ENCODE measurements at places on chromosomes 13 and 19.

GRCh38 chr13:98349731-98350305 is 172.7 kb upstream of the RNF113B start:
- no peak for DNase-seq

DNA sequence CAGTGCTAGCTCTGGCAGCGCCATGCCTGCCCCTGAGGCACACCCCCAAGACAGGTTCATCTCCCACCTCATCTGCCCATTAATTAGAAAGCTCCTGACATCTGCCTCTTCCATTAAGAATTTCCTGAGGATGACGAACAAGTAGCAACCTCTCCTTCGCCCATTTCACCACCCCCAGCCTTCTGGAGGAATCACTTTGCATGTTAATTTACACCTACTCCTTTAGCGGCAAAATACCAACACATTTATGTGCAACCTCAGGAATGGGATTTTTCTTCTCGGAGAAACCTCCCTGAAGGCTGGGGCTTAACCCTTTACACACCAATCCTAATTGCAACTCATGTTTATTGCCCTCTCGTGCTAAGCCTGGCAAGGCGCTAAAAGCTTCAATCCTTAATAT is 13.8 kb downstream of the SLC7A1 start:
- DNase-seq: no peak

GRCh38 chr13:108494991-108495645 is 134.3 kb upstream of the MYO16 start:
- DNase-seq: no peak

DNA sequence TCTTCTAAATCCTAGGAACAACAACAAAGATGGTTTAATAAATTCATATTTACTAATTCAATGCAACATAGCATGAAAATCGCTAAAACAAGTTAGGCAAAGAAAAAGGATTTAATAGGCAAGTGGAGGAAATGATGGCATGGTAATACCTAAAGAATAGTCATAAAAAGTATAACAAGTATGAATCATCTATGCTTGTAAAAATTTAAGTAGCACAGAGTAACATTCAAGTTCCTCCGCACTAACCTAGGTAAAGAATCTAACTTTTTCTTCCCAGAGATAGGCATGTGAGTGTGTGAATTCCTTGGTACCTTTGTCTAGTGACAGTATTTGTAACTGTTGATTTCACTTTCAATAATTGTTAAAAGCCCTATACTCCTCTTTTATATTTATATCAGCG is 42.6 kb downstream of the RCBTB2 start:
- no peak for DNase-seq

DNA sequence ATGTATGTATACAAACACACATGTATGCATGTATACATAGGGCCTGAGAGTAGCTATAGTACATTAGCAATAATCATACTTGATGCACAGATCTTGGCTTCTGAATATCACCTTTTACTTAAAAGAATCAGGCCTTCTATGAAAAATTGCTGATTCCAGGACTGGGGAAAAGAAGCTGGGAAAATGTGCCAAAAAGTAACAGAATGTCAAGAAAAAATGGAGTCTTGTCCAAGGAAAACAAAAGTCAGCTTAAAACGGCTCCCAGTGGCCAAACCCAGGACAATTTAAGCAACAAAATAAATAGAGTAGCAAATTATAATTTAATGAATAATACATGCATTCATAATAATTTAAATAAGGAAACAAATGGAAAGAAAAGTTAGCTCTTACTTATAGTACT is 2104.9 kb downstream of the PCDH9 start:
- no peak for DNase-seq

GRCh38 chr13:30341815-30342570 is 34.6 kb upstream of the KATNAL1 start:
- DNase-seq: peak; percentile 55

- DNase-seq: no peak
These were observed 3.2 kb downstream of the OXGR1 start for GRCh38 chr13:96991072-96991471.

DNA sequence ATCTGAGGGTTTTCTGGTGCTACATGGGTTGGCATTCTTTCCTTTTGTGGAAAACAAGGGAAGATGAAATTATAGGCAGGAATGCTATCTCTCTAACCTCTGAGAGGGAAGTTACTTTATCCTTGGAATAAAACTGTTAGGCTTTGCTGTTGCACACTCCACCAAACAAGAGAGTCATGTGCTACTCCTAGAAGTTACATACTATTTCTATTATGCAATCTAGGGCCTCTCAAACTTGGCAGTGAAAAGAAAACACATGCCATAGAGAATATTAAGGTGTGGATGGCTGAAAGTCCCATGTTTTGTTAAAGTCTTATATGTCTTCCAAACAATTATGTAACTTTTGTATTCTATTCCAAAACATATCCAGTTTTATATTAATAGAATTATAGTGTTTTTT is 367.9 kb downstream of the SLC7A1 start:
- no peak for DNase-seq

DNA sequence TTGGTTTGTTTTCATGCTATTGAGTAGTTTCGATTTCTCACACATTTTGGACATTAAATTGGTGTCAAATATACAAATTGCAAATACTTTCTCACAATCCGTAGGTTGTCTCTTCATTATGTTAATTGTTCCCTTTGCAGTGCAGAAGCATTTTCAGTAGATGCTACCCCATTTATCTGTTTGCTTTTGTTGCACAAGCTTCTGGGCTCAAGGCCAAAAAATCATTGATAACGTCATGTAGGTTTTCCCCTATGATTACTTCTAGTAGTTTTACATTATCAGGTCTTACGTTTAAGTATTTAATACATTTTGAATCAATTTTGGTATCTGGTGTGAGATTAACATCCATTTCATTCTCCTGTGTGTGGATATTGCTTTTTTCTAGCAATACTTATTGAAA is 14.0 kb upstream of the ZNF347 start:
- no peak for DNase-seq

DNA sequence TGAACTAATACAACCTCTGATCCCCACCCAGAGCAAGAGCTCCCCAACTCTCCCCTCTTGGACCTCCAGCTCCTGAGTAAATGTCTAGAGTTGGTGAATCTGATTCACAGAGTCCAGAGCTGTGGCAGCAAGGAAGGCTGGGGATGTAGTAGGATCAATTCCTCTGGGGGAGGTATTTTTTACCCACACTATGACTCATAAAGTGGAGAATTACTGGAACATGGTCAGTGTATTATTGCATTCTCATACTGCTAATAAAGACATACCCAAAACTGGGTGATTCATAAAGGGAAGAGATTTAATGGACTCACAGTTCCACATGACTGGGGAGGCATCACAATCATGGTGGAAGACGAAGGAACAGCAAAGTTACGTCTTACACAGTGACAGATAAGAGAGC is 496.7 kb downstream of the EFNB2 start:
- peak; percentile 29 for DNase-seq

GRCh38 chr13:68125087-68125480 is 894.9 kb upstream of the PCDH9 start:
- DNase-seq: no peak

DNA sequence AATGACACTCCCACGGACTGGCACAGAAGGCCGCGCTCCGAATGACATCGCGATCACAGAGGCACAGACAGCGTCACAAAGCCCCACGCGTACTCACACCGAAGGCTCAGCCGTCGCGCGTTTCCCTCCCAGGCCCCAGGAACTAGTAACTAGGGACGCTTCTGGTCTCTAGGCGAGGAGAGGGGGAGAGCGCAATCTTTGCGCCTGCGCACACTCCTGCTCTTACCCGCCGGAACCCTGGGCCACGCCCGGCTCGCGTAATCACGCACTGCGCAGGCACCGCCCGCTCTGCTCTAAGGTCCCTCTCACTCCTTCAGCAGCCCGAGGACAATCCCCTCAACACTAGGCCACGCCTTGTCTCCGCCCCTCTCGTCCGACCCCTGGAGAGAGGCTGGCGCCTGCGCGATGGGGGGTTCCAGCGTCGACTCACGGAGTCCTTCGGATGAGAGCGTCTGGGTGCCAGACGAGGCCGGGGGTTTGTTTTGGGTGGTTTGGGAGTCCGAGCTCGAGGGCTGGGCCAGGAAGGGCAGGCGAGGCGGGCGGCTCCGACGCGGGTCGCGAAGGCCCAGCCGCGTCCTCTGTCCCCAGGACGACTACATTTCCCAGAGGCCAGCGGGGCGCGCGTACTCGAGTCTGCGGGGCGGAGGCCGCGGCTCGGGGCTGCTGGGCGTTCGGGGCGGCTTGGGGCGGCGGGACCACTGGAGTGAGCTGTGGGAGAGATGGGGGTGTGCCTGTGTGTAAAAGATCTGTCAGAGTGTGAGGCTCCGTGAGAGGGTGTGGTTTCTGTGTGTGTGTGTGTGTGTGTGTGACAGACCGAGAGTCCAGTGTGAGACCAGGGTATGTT is at the start of gene ZNF471:
ZNF471 (plus strand) TSS at position 410 of the 844 bp plus-strand sequence. CDS start 3,717 bp downstream, outside the sequence.
- DNase-seq: peak; percentile 95

DNA sequence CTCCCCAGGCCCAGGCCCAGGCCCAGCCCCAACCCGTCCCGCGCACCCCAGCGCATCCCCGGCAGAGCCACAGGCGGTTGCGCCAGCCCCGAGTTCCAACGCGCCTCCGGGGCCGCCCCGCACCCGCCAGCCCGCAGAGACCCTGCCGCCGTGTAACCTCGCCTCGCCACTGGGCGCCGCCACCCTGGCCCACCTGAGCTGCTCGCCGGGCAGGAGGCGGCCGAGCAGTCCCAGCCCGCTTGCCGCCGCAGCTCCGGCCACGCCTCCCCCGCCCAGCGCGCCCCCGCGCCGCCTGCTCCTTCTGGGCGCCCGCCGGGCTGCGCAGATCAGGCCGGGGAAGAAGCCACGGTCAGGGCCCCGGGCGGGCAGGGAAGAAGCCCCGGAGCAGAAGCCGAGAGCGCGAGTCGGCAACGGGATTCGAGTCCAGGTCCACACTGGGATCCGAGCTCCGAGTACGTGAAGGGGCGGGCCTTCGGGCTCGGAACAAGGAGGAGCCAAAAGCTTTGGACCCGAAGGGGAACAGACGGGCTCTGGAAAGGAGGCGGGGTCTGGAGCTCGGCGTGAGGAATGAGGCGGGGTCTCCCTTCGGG is at the start of gene MBOAT7:
MBOAT7 (minus strand) TSS at position 436 of the 590 bp plus-strand sequence. CDS start 1,072 bp downstream, outside the sequence.
- DNase-seq: no peak

DNA sequence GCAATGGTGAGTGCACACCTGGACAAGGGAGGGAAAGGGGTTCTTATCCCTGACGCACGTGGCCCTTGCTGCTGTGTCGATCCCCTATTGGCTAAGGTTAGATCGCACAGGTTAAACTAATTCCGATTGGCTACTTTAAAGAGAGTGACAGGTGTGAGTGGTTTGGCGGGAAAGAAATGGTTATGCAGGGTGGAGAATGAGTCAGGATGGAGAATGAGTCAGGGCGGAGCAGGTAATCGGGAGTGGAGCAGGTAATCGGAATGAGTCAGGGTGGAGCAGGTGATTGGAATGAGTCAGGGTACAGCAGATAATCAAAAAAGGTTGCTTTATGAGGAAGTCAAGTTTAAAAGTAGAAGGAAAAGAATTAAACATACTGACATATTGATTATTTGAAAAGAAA is 24.4 kb upstream of the SIAH3 start:
- no peak for DNase-seq

DNA sequence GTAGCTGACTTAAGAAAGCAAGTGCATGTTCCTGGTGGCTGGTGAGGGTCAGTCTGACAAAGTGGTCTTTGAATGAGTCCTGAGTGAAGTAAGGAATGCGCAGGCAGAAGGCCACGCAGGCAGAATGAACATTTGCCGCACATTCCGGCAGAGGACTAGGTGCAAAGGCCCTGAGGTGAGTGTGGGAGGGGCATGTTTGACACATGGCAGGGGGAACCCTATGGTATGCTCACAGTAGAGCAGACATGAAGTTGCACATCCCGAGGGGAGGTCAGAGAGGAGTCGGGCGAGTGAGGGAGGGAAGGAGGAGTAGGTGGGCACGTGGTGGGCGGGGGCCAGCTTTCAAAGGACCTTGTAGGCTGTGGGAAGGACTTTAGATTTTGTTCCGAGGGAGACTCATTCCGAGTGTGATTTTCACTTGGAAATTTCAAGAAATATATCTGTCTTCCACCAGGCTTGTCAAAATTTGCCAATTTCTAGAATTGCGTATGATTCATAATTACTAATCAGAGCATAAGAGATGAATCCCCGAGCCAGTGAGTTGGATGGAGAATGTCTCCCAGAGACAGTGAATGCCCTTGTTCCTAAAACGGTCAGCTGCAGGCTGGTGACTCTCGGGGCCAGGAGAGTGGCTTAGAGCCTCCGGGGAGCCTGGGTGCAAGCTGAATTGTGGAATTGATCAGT is 40.3 kb downstream of the ERICH6B start:
- DNase-seq: no peak

DNA sequence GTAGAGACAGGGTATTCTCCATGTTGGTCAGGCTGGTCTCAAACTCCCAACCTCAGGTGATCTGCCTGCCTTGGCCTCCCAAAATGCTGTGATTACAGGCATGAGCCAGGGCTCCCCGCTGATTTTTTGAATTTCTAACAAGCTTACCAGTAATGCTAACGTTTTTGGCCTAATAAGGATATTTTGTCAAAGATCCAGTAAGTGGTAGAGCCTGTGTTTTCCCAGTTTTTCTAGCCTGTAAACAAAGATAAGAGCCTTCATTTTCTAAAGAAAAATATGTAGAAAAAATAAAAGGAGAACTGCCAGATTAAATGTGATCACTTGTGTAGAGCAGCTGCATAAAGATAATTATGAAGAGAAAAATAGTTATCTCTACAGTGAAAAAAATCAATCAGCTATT is 37.7 kb downstream of the ZNF93 start:
- DNase-seq: no peak

DNA sequence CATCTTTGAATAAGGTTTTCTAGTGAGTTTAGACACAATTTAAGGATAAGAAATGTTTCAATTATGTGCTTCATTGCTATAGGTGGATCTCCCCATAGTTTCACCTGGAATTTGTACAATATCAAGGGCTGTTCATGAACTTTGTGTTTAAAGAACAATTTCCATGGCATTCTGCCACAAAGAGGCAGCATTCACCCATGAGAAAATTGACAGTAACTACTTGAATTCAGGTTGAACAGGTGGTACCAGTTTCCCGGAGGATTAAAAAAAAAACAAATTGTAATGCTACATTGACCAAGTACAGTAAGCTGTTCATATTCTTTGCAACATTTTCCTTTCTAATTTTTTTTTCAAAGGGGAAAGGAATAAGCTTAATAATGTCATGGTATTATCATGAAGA is 9.1 kb downstream of the SLITRK5 start:
- no peak for DNase-seq

DNA sequence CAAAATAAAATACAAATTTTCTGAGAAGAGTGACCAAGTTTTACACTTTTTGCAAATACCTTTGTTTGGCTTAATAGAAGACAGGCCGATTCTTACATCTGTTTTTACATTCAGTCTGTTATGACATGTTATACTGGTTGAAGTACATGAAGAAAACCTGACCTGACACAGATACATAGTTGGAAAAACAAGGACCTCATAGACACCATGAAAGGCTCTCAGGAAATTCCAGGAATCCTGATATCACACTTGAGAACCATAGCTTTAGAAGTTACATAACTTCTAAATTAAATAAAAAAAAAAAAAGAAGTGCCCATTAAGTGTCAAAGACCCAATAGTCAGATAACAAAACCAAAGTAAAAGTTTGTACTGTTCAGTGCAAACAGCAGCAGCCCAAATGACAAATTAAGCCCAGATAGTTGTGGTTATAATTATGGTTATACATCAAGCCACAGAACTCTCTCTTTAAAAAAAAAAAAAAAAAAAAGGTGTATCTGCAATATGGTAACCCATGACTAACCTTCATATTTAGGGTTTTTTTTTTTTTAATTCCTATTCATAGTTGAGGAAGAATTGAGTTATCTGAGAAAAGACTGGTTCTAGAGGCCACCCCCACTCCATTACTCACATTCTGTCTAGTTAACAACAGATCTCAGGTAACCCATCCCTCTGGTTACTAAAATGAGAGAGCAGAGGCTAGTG is 19.8 kb downstream of the RBM26 start:
- DNase-seq: no peak

GRCh38 chr13:58620176-58620575 is 988.6 kb downstream of the PCDH17 start:
- no peak for DNase-seq
